ENCODE measurements at places on chromosomes 16 and 17.

DNA sequence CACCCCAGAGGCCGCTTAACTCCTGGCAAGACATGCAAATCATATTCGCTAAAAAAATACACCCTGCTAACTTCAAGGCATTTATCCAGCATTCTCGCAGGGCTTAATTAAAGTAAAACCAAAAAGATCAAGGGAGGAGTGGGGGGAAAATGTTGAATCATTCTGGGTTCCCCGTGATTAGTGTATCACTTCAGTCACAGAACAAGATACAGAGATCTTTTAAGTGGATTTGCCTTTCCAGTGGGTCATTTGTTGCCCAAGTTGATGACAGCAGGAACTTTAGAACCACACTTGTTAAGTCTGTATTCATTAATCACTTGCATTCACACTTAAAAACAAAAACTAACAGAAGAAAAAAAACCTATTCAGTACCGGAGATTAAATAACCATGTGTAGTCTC is 17.3 kb downstream of the CRYBA1 start:
- DNase-seq: no peak

DNA sequence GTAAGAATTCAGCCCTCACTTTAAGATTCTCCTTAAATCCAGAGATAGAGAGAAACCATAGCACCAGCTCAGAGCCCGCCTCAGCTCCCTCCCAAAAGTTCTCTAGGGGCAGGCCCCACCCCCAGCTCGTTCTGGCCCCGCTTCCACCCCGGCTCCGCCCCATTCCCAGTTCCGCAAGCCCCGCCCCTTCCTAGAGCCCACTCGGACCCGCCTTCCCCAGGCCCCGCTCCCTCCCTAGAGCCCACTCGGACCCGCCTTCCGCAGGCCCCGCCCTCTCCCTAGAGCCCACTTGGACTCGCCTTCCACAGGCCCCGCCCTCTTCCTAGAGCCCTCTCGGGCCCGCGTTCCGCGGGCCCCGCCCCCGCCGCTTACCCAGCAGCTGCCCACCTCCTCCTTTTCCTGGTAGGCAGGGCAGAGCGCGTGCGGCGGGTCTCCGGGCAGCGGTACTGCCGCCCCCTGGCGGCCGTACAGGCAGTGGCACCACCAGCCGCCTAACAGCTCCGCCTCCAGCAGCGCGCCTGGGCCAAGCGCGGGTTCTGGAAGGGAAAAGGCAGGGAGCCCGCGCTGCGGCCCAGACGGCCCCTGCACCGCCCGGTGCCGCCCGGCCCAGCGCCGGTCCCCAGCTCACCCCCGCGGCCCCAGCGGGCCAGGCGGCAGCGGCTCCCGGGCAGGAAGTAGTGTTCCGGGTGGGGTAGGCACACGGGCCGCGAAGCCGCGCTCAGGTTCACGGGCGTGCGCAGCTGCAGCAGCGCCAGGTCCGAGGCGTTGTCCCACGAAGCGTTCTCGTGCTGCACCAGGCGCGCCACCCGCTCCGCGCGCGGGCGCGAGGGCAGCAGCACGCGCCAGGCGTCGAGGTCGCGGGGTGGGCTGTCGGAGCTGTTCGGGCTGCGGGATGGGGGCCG is 6.8 kb upstream of the PRSS8 start:
- peak; percentile 91 for DNase-seq

GRCh38 chr17:9645851-9646545 is 681 bp downstream of the USP43 start:
- no peak for DNase-seq

GRCh38 chr16:81210807-81211206 is 27.7 kb upstream of the BCO1 start:
- no peak for DNase-seq

DNA sequence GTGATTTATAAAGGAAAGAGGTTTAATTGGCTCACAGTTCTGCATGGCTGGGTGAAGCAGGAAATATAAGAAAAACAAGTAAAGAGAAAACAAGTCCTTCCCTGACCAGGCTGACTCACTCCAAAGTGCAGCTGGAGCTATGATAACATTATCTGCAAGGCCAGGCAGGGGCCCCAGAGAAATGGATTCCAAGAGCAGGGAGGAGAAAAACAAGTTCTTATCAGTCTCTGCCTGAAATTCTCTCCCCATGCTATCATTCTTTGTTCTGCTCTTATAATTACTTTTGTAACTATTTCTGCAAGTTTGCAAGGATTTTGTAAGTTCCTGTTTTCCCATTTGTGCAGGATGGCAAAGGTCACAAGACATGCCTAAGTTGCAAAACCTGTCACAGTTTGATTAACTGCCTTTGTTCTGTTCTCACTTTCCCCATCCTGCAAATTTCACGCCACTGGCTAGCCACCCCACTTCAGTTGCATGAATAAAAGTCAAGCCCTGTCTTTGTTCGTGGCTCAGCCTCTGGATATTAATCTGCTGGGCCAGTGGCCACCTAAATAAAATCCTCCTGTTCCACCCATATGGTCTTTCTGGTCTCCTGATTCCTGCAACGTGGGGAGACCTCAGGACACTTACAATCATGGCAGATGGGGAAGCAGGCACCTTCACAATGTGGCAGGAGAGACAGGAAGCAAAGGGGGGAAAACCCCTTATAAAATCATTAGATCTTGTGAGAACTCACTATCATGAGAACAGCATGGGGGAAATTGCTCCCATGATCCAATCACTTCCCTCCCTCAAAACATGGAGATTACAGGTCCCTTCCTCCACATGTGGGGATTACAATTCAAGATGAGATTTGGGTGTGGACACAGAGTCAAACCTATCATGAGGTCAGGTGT is 13.1 kb downstream of the ABCA9 start:
- no peak for DNase-seq

DNA sequence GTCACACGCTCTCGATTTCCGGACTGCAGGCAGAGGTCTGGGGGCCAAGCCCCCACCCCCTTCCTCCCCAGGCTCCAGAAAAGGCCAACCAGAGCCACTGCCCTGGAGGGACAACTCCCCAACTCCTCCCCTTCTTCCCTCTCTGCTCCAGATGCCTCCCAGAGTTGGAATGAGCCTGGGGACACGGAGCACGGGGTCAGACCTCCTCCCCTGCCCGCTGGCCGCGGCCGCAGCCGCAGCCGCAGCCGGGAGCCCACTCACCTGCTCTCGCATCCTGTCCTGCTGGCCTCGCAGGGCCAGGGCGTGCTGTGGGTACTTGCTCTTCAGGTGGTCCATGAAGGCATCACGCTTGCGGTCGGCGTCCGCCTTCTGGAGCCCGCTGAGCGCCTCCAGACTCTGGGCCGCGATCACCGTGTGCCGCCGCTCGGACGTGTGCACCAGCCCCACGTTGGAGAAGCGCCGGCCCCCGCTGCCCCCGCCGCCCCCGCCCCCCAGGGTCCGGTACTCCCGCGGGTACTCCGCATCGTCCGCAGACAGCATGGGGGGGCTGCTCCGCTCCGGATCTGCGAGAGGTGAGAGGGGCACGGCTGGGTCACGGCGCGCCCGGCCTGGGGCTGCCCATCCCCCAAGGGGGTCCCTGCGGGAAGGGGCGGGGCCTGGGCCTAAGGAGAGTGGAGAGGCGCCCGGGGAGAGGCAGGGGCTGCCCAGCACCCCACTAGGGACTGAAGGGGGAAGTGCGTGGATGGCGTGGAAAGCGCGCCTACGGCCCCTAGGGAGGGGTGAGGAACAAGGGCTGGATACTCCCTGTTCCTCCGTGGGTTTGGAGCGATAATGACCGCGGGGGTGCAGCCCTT is 27.3 kb downstream of the SRCIN1 start:
- no peak for DNase-seq

GRCh38 chr17:76966486-76967181 is 98.4 kb downstream of the MGAT5B start:
- DNase-seq: no peak

- DNase-seq: no peak
Measured at GRCh38 chr17:66310528-66311148, 8.2 kb downstream of the PRKCA start.

DNA sequence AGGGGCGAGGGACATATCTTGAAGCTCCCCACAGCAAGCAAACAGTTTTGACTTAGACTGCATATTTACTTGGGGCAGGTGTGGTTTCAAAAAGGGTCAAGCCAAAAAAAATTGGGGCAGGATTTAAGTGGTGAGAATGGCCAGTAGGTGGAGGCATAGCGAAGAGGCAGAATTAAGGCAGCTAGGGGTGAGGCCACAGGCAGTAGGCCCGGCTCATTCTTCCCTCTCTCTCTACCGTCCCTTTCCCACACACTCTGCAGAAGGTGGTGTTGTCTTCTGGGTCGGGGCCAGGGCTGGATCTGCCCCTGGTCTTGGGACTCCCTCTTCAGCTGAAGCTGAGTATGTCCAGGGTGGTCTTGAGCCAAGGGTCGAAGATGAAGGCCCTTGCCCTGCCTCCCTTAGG is 2.6 kb downstream of the SHBG start:
- DNase-seq: no peak

DNA sequence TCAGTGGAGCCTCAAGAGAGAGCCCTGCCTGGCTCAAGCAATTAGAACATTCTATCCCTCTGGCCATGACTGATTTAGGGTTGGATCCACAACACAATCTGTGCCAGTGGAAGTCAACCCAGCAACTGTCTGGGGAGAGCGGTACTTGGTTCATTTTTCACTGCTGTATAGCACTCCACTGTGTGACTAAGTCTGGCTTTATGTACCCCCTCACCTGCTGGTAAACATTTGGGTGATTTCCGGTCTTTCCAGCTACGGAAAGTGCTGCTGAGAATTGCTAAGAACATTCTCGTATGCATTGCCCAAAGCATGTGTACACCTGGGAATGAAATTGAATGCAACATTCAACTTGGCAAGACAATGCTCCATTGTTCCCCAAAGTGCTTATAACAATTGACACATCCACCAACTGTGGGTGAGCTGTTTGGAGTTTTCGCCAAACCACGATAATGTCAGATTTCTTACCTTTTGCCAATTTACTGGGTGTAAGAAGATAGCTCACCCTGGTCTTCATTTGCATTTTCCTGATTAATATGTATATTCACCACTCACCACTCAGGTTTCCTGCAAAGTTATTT is 63.5 kb upstream of the MED9 start:
- no peak for DNase-seq

DNA sequence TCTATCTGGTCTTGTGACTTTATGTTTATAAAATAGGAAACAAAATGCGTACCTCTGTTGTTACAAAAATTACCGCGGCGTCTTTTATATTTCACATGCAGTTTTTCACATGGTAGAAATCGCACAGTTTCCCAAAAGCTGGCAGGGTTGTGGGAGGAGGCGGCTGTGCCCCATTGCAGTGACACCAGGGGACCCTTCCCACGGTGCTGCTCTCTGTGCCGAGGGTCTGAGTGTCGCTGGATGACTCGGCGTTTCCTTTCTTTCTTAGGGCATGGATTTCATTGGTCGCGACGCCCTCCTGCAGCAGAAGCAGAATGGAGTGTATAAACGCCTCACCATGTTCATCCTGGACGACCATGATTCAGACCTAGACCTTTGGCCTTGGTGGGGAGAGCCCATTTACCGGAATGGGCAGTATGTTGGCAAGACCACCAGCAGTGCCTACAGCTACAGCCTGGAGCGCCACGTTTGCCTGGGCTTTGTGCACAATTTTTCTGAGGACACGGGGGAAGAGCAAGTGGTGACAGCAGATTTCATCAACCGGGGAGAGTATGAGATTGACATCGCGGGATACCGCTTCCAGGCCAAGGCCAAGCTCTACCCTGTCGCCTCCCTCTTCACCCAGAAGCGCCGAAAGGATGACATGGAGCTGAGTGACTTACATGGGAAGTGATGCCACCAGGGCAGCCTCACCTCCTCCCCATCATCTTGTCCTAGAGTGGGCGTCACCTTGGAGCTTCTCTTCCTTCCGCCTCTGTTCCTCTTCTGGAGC is 17.2 kb upstream of the CLEC18C start:
- no peak for DNase-seq

DNA sequence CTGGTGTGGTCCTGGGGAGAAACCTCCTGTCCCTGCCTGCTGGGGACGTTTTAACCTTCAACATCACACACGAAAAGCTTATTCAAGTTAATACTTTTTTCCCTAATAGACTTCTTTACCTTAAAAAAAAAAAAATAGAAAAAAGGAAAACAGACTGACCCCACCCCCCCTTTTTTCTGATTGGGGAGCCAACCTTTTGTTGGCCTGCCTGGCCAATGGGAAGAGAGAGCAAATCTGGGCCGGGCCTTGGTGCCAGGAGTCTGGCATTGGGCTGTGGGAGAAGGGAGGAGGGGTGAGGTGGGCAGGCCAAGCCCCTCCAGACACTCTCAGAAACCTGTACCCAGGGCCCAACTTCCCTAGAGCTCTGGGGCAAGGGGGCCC is 3.0 kb downstream of the CBX8 start:
- no peak for DNase-seq

- DNase-seq: no peak
Measured at GRCh38 chr17:50127697-50128361, 2.1 kb downstream of the SAMD14 start.

DNA sequence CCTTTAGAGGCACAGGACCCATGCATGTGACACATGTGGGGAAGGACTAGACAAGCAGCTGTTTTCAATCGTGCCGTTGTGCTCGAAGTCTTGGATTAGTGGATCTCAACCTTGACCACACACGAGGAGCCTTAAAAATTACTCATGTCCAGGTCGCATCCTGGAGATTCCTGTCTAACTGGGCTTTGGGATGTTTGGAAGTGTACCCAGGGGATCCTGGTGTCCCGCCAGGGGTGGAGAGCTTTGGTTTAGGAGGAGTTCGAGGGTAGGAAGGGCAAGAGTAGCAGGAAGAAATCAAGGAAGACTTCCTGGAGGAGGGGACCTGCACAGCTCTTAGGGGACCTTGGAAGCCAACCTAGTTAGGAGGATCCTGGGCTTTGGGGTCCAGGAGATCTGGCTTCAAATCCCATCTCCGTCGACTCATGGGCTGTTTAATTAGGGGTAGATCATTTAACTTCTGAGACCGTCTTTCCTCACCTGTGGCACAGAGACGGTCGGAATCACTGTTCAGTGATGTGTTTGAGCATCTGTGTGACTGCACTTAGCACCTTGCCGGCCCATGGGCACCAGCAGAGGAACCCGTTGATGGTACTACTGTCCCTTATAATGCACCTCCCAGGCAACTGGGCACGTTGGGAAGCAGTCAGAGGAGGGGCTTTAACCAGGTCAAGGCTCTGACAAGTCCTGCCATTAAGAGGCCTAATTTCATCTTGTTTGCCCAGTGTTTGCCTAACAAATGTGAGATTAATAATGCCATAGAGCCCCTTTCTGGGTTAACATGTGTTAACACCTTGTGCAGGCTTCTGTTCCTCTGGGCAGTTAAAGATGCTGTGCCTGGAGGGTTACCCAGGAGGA is 102.0 kb upstream of the PLCG2 start:
- no peak for DNase-seq

Data from NCI-H2029 treated with DMSO at 0.1 percent for 48 hours (cell line).